Mammary epithelial cell (primary cell): ENCODE measurements at places on chromosomes 3 and 15. TPM values are rescaled to one million over a fixed set of nuclear protein-coding genes. Genes with fewer than 3 reads are reported as not detected.

Gene PLSCR4
- total RNA-seq: 9.8 TPM

Gene SLC15A2
- 1.3 TPM for total RNA-seq

Gene KCNMB3
- total RNA-seq: 0.69 and 1.2 TPM in 2 replicates

Gene VGLL3
- total RNA-seq: 26.5 and 27.9 TPM in 2 replicates

Gene LRRIQ4
- 0.17 TPM for total RNA-seq

Gene LMOD3
- not detected in 2 replicates for total RNA-seq

Gene MUSTN1
- not detected for total RNA-seq

Gene PLIN1
- 0.17 TPM for total RNA-seq

Gene NRG4
- 0.35 TPM in 1 of 2 replicates, not detected in the other for total RNA-seq

Gene SOX14
- not detected for total RNA-seq

Gene GRAMD2A
- 14.2 and 16.0 TPM in 2 replicates for total RNA-seq

Gene USP4
- 19.0 TPM for total RNA-seq

Gene GRAMD1C
- 2.5 TPM for total RNA-seq

Gene CD200
- total RNA-seq: 9.8 and 13.0 TPM in 2 replicates

Gene OR5K2
- not detected for total RNA-seq

Gene MLF1
- 10.2 TPM for total RNA-seq

Gene LRCH3
- 45.8 TPM for total RNA-seq

Gene CMTM6
- total RNA-seq: 174 TPM

Gene PROS1
- 80.2 TPM for total RNA-seq

Gene P2RY14
- not detected in 2 replicates for total RNA-seq

Gene FBXO40
- not detected in 2 replicates for total RNA-seq

Gene ZPLD1
- total RNA-seq: 1.2 TPM

Gene CFAP100
- not detected in 2 replicates for total RNA-seq

Gene ZNF385D
- 4.9 and 8.9 TPM in 2 replicates for total RNA-seq

Gene MUC20
- total RNA-seq: 0.33 TPM

Gene NR2F2
- 24.1 and 34.1 TPM in 2 replicates for total RNA-seq
